ENCODE measurements at places on chromosomes 12 and 14. TPM values are rescaled to one million over a fixed set of nuclear protein-coding genes. Genes with fewer than 3 reads are reported as not detected.

Gene FLRT2
- 20.1 TPM for total RNA-seq

Gene KRT78
- total RNA-seq: not detected

Gene RNASE7
- total RNA-seq: not detected

Gene CLMN
- 0.81 TPM for total RNA-seq

Gene KCNK13
- 0.97 TPM for total RNA-seq

Gene KLHDC1
- total RNA-seq: 2.6 TPM

Gene YEATS4
- 37.3 TPM for total RNA-seq

Gene VASH1
- total RNA-seq: 17.3 TPM

Gene UBE2N
- 44.2 TPM for total RNA-seq

Gene SLC2A14
- 0.36 TPM for total RNA-seq

Gene BIN2
- not detected for total RNA-seq

Gene APOLD1
- total RNA-seq: 3.2 TPM

Gene BCL11B
- total RNA-seq: not detected

Gene MDM1
- total RNA-seq: 3.1 TPM

Gene RIN3
- 1.1 TPM for total RNA-seq

Gene PPP4R4
- not detected for total RNA-seq

Gene ACVRL1
- total RNA-seq: 107 TPM

Gene LRRK2
- total RNA-seq: 1.1 TPM

Gene MYL2
- not detected for total RNA-seq

Gene RARG
- 15.6 TPM for total RNA-seq

Gene ACYP1
- 1.3 TPM for total RNA-seq

All from cardiac atrium fibroblast (primary cell).